Right lung (tissue), 10 donors: ENCODE measurements at places on chromosomes 1 and 21.

DNA sequence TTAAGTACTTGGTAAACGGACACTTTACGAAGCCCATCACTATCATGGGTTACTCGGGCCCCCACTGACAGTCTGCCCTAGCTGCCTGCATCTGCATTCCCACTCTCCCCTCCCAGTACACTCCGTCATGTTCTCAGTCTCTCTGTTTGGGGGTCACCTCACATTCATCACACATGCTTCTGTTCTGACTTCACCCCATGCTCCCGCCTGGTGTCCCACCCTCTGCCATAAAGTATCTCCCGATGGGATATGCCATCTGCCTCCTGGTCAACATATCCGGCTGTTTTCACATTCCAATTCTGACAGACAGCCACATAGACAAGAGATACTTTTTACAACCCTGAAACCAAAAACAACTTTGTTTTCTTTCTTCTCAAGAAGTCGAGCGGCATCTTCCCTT is 1.0 kb downstream of the OLFML2B start:
- DNase-seq, result no peak

- no peak for DNase-seq
Observed at GRCh38 chr1:235631816-235632215, 17.8 kb downstream of the GNG4 start.

DNA sequence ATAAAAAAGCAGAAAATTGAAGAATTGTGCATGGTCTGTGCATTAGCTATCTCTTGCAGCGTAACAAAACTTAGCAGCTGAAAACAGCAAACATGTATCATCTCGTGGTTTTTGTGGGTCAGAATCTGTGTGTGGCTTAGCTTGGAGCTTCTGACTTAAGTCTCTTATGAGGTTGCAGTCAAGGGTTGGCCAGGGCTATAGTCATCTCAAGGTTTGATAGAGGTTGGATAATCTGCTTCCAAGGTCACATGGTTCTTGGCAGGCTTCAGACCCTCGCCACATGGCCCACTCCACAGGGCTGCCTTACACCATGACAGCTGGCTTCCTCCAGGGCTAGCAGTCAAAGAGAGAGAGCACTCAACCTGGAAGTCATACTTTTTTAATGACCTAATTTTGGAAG is 35.9 kb downstream of the CNST start:
- no peak for DNase-seq

GRCh38 chr1:34681480-34682451 is 73.1 kb upstream of the GJB5 start:
- DNase-seq, result peak; percentile 8

DNA sequence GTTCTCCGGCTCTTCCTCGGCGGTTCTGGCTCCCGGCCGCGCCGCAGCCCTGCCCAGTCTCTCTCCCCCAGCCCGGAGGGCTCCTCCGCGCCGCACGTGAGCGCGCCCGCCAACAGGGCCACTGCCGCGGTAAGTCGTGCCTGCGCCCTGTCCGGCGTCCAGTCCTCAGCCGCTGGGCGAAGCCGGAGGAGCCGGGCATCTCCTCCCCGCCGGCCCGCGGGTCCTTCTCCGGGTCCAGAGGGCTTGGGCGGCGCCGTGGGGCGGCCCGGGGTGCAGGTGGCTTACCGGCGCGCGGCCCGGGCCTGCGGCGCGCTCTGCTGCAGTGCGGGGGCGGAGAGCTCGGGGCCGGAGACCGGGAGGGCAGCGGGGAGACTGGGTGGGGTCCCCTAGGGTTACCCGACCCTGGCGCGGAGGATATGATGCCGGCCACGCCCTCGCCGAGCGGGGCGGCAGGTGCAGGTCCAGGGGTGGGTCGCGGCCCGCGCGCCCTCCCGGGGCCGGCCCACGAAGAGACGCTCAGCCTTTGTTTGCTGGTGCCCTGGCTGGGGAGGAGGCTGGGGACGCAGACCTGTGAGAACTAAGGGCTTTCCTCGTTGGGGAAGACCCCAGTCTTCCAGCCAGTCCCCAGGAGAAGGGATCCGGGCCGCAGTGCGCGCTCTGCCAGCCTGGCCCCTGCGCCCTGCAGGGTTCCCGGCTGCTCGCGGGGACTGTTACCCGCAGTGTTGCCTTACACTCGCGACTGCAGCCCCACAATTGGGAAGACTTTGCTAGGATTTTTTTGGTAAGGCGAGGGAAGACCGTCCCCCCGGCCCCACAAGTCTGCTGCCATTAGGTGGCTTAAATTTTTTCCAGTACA is at the start of gene DOP1B:
DOP1B (plus strand) TSS at position 10 of the 856 bp plus-strand sequence. CDS start 7,910 bp downstream, outside the sequence.
- no peak for DNase-seq

GRCh38 chr1:171984262-171984661 is 143.0 kb downstream of the DNM3 start:
- no peak for DNase-seq
